Skeletal muscle cell (primary cell): ENCODE measurements at places on chromosomes 1 and 21.
A peak's percentile ranks its signal among the peaks of the same experiment; 100 is the strongest.

DNA sequence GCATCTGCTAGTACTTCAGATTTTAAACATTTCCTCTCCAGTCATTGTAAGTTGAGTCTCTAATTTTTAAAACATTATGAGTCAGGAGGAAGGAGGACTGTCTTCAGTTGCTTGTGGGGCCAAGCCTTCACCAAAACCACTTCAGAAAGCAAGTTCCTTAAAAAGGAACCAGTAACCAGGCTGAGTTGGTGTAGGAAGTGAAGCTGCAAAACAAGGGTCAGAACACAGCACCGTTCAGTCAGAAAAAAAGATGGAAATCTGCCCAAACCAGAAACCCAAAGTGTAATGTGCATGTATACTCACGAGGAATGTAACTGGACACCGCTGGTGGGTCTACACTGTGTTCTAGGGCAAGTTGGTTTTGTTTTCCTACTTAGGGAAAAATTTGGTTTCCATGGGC, 402.1 kb downstream of the SETD4 start:
- peak; percentile 93 for DNase-seq

DNA sequence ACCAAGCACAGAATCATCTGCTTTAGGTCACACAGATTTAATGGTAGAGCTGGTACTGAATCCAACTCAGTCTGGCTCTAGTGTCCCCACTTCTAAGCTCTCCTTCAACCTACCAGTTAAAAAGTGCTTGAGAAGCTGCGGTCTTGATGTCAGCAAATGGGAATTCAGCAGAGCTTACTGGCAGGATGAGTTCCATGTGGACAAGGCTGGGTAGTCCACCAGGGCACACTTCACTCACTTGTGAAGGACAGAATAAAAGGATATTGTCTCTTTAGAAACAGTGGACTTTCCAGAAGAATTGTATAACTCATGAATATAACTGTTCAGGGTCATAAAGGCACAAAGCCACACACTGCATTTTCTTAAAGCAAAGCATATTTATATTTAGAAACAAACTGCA, 35.1 kb upstream of the GUCA2B start:
- no peak for DNase-seq

GRCh38 chr1:56145581-56145980, 433.8 kb downstream of the PLPP3 start:
- DNase-seq: no peak

DNA sequence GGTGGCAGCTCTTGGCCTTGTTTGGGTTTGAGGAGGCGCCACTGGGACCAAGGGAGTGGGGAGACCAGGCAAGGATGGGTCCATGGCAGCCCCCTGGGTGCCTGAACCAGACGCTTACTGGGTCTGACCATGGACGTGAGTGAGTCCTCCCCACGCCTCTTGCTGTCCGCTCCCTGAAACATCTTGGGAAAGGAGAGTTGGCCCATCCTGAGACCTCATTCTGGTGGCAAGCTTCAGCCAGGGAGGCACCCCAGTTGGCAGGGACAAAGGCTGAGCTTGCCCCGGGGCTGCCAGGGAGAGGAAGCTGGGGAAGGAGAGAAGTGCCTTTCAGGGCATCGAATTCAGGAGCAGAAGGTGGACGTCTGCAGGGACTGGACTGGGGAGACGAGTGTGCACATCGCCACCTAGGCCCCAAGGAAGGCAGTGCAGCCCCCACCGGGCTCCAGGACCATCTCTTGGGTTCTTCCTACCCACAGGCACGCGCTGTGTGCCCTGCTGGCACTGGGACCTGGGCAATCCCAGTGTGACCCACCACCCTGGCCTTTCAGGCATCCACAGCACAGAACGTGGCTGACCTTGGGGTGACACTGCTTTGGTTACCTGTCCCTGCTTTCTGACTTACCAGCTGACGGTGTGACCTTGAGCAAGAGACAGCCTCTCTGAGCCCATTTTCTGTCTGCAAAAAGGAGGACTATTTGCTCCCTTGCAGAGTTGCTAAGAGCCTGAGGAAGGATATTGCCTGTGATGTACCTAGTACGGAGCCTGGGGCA, 132.9 kb upstream of the WNT4 start:
- DNase-seq: peak; percentile 10

DNA sequence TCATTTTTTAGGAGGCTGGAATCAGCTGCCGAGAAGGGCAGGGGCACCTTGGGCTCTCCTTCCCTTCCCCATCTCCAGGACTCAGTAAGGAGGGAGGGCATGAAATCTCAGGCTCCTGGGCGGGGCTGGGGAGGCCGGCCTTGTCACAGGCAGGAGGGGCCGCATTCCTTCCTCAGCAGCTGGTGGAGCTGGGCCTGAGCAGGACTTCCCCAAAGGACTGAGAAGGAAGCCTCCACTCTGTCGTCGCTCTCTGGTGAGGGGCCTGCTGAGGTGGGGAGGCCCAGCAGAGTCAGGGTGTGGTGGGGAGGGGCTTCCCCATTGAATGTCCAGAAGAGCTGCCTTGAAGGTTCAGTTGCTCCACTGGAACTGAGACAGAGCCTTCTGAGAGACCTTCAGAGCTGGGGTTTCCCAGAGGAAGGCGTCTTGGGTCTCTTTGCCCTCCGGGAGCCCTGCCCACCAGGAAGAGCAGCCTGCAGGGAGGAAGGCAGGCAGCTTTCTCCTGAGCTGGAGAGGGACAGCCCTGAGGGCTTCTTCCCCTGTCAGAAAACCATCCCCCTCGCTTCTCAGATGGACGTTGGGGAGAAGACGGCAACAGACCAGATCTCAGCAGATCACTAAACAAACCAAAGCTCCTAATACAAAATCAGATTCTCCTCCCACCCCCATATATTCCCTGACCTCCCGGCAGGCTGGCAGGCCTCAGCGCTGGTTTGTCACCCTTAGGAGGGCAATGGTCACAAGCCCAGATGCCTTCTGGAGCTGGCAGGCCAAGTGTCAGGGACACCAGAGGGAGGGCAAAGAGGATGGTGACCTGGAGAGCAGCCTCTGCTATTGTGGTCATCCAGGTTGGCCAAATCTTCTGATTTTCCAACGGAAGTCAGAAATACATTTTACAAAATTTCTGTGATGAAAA, 10.7 kb downstream of the KCNA10 start:
- no peak for DNase-seq

DNA sequence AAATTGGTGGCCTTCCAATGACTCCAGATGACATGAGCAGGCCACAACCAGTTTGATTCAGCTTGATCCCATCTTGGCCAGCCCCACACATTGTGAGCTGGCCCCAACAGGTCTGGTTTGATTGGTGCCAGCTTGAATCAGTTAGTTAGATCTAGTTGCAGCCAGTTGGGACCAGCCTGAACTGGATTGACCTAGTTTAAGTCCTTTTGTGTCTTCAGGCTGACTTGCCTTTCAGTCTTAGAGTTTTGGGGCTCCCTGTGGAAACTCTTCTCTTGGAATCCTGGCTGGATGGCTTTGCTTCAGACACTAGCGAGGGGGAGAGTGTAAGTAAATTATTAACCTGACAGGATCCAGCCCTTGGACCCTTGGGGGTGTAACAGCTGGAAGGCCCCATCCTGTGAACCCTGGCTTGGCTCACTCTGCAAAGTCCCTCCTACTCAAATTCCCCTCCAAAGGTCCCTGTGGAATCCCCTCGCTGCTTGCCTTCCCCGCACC, 36.2 kb upstream of the POU3F1 start:
- DNase-seq: no peak

GRCh38 chr1:64811131-64811530, 66.3 kb downstream of the RAVER2 start:
- no peak for DNase-seq

DNA sequence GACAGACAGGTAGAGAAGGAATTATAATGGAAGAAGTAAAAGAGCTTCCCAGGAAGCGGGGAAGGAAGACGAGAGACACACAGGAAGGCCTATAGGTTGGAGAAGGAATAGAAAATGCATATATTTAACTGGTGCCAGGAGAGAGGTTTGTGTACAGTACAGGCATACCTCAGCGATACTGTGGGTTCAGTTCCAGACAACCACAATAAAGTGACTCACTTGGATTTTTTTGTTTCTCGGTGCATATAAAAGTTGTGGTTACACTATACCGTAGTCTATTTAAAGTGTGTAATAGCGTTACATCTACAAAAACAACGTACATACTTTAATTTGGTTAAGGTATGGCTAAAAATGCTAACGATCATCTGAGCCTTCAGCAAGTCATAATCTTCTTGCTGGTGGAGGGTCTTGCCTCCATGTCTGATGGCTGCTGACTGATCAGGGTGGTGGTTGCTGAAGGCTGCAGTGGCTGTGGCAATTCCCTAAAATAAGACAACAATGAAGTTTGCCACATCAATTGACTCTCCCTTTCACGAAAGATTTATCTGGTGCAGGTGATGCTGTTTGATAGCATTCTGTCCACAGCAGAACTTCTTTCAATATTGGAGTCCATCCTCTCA, 16.0 kb downstream of the YARS1 start:
- no peak for DNase-seq

GRCh38 chr1:31904339-31905092, 33.7 kb downstream of the PTP4A2 start:
- peak; percentile 33 for DNase-seq

DNA sequence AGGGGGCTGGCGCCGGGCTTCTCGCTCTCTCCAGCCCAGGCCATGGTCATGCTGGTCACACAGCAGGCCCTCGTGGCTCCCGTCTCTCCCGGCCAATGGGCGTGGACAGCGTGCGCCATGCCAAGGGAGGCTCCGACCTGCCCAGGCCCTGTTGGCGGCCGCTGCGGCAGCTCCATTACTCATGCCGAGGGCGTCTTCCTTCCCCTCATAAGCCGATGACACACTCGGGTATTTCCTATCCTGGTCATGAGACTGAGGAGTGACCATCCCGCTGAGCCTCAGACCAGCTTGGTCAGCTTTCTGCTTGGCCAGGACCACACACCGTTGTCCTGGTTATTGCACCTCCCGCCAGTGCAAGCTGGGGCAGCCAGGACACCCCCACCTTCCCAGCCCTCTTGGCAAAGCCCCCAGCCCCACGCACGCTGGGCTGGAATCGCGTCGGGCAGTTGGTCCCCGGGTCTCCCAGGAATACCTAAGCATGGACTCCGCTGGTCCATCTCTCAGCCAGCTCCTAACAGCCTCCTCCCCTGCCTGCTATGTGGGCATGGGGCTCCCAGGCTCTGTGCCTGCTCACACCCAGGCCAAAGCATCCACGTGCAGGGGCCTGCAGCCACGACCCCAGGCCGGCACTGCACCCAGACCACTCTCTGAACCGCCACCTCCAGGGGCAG, 49.8 kb downstream of the ARHGEF16 start:
- no peak for DNase-seq

DNA sequence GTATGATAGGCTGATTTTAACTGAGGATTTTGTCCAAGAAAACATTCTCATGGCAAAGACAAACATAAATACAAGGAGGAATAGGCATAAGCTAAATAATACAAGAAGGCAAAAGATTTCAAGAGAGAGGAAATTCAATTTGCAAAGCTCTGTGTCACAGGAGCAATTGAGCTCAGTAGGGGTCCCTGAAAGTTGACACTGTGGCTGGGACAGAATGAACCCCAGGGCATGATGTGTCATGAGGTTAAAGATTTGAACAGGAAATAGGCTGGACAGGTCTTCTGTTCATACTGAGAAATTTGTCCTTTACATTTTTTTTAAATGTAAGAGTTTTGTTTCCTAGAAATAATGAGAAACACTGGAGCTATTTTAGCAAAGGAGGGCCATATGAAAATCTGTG, 555.4 kb upstream of the NEGR1 start:
- DNase-seq: no peak

GRCh38 chr1:37149296-37149695, 115.0 kb upstream of the GRIK3 start:
- DNase-seq: no peak

GRCh38 chr1:2135941-2136340, 58.6 kb downstream of the FAAP20 start:
- no peak for DNase-seq

- no peak for DNase-seq
Measured at GRCh38 chr1:239527051-239527693, 140.8 kb downstream of the CHRM3 start.

DNA sequence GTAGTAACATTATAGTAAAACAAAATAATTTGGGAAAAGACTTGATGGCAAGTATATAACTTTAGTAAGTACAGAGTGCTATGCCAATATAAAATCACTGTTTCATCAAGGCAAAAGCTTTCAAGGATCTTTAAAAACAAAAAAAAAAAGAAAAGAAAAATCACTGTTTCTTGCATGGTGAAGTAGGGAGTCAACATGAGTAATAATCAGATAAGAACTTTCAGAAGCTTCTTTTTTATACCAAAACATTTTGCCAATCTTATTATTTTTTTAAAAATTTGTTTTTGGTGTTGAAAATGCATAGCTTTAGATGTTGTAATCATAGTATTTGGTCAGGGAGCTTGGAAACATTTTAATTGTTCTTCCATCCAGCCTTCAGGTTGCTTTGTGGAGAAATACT, 37.2 kb downstream of the CAMSAP2 start:
- no peak for DNase-seq

DNA sequence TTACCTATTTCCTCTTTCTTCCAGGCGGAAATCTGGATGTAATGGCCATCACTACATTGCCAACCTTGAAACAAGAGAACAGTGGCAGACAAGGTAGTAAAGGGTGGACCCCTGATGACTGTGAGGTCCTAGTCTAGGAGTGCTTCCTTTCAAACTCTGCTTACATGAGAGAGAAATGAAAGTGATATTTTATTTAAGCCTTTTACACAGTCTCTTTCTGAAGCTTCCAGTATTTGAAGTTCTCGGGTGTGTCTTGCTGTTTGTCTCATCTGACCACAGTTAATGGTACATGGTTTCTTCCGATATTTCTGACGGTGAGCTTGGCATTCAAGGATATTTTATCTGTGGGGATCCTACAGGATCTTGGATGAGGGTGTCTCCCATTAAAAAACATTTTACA, 215.2 kb downstream of the SLC45A1 start:
- DNase-seq: no peak

- no peak for DNase-seq
Measured at GRCh38 chr1:111274653-111275052, 16.0 kb upstream of the CHIA start.

GRCh38 chr1:3510956-3511250, 56.4 kb downstream of the ARHGEF16 start:
- no peak for DNase-seq

- no peak for DNase-seq
Measured at GRCh38 chr21:45430521-45431501, 25.8 kb downstream of the COL18A1 start.

GRCh38 chr1:231705806-231706760, 79.5 kb downstream of the DISC1 start:
- DNase-seq: no peak

DNA sequence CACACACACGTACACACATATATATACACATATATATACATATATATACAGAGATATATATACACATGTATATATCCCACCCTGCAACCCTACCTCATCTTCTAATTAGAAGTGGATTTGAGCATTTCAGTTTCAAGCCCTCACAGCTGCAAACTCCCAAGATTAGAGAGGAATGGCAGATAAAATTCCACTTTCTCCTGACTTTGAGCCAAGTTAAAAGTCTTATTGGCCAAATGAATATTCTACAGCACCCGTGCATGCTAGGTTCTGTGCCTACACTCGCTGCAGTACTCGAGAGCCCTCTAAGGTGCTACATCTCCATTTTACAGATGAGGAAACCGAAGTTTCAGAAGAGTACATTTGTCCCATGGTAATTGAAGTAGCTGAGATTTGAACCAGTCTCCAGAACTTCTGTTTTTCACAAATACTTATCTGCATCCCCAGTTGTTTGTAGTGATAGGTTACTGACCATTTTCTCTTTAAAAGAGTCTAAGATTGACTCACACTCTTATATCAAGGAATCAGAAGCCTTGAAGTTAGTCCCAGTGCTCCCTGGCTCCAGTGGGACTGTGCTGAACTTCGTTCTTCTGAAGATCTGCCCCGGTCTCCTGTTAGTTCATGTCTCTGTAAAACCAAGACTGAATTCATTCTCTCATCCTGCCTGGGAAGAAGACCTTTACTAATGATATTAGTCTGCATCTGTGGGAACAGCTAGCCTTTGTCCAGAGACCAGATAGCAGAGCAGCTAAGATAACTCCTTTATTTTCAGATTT, 292.1 kb downstream of the TM2D1 start:
- no peak for DNase-seq
